ENCODE measurements at places on chromosomes 11 and 22.

GRCh38 chr11:130269326-130269943 is 45.3 kb downstream of the ZBTB44 start:
- DNase-seq, result no peak

DNA sequence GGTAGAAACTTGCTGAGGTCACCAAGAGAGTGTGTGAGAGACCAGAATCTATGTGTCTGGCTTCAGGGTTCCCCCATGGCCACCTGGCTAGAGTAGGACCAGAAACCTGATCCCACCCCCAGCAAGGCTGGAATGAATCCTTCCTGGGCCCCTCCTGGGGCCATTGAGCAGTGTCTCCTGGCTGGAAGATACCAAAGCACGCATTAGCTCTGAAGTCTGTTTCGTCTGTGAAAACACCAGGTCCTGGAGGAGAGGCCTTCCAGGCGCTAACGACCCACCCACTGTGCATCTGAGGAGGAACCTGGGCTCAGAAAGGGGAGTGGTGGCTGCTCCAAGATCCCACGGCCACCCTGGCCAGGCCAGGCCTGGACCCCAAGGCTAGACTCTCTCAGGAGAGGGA is 15.5 kb upstream of the TSKU start:
- DNase-seq, result no peak

- no peak for DNase-seq
These were observed 146.2 kb upstream of the RASSF10 start for GRCh38 chr11:12862696-12863469.

DNA sequence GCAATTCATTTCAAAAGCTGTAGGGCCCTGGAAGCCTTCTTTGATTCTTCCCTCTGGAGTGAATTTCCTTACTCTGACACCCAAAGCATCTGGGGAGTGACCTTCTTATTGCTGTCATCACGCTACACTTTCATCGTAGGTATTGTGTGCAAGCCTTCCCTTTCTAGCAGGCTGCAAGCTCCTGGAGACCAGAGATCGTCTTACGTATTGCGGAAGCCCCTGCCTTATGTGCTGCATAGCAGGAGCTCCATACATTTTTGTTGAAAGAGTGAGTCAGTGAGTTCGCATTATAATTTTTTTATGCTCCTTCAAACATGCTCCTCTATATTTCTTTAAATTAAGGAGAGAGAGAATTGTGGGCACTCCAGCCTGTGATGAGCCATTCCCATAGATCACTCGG is 21.2 kb upstream of the TMEM218 start:
- no peak for DNase-seq

GRCh38 chr11:75539459-75540334 is 14.0 kb upstream of the GDPD5 start:
- no peak for DNase-seq

DNA sequence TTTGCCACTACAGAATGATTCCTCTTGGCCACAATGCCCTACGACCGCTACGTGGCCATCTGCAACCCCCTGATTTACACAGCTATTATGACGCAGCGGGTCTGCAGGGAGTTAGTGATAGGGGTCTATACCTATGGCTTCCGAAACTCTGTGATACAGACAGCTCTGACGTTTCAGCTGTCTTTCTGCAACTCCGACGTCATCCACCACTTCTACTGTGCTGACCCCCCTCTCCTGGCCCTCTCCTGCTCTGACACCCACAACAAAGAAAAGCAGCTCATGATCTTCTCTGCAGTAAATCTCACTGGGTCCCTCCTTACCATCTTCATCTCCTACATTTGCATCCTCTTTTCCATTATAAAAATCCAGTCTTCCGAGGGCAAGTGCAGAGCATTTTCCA is 52.3 kb upstream of the OR5P2 start:
- no peak for DNase-seq

DNA sequence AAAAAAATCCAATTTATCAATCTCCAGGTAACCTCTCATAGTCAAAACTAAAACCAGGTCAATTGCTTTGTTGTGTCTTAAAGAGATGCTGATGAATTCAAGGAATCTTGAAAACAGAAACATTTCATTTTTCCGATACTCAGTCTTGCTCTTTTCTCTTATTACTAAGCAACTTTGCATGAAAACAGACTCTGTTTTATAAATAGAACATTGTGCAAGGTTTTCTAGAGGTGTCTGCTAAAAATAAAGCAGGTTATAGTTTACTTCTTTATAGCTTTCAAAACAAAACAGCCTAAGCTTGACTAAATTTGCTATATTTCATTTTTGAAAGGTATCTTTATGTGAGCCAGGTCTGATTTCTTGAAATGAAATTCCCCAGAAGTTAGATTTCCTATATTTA is 109.3 kb downstream of the ARL14EP start:
- no peak for DNase-seq
